ENCODE measurements at places on chromosomes 7 and 10. TPM values are rescaled to one million over a fixed set of nuclear protein-coding genes. Genes with fewer than 3 reads are reported as not detected.

The MGAM2 gene
- not detected for total RNA-seq

The ZNF277 gene
- total RNA-seq, result 18.9 TPM

The CCAR1 gene
- 101 TPM for total RNA-seq

The SMO gene
- total RNA-seq, result 15.2 TPM

The AKR1C4 gene
- not detected for total RNA-seq

The PKD1L1 gene
- total RNA-seq, result 0.17 TPM

The POLR2J2 gene
- 4.2 TPM for total RNA-seq
